Fibroblast of villous mesenchyme (primary cell): ENCODE measurements at places on chromosomes 4 and X.

- no peak for DNase-seq
Observed at GRCh38 chr4:187668526-187669082, 327.0 kb upstream of the ZFP42 start.

DNA sequence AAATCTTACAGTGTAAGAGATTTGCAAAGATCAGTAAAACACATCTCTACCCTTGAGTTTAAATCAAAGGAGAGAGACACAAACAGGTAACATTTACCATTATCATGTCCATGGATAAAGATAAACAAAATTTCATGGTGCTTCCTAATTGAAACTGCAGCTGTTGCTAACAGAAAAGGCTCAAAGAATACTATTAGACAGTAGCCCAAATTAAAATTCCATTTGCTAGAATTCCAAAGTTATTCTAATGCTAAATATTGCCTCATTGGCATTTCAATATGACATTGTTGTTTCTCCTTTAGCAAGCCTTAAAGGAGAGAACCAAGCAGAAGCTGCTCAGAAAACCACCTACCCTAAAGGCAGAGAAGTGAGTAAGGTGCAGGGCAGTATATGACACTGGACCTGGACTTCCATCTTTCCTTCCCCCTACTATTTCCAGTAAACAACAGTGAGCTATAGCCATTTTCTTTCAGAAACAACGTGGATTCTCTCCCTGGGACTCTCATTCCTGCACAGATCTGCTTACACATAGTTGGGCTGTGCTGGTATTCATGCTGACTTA lies 19.5 kb upstream of the ZCCHC13 start:
- DNase-seq = no peak

GRCh38 chrX:46913667-46914066 lies 1.4 kb downstream of the JADE3 start:
- DNase-seq = peak; percentile 53

GRCh38 chrX:133513123-133513522 lies 97.8 kb upstream of the GPC4 start:
- no peak for DNase-seq

- DNase-seq = no peak
Observed at GRCh38 chrX:81202456-81202819, 536 bp downstream of the SH3BGRL start.
